ENCODE measurements at places on chromosomes 12 and 14.

- no peak for DNase-seq
Observed at GRCh38 chr14:68512088-68512487, 280.8 kb downstream of the ZFP36L1 start.

GRCh38 chr12:109459247-109459646, 17.9 kb downstream of the KCTD10 start:
- no peak for DNase-seq

DNA sequence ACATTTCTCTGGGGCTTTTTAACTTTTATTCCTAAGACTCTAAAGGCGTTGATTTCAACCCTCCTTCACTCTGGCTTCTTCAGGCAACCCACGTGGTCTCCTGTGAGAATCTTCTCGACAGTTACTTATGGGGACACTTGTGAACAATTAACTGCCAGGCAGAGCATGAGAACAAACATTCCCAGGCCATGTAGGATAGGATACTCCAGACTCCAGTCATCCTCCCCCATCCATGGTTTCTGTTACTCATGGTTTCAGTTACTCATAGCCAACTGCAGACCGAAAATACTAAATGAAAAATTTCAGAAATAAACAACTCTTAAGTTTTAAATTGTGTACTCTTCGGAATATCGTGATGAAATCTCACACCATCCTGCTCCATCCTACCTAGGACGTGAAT, 19.5 kb downstream of the GPR68 start:
- no peak for DNase-seq

DNA sequence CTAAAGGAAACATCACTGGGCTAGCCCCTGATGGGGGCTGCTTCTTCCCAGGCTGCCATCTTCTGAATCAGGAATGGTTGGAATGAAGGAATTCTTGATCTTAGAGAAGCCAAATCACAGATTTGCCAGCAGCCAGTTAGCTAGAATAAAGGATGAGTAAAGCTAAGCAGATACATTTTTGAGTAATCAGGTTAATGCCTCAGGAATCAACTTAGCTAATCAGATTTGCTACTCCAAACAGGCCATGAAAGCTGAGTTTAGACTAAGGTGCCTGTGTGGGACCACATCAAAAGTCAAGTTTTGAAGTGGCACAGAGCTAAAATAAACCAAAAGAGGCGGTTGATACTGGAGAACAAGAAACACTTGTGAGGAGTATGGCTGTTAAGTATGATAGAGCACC, 28.8 kb upstream of the LMO3 start:
- DNase-seq: no peak

DNA sequence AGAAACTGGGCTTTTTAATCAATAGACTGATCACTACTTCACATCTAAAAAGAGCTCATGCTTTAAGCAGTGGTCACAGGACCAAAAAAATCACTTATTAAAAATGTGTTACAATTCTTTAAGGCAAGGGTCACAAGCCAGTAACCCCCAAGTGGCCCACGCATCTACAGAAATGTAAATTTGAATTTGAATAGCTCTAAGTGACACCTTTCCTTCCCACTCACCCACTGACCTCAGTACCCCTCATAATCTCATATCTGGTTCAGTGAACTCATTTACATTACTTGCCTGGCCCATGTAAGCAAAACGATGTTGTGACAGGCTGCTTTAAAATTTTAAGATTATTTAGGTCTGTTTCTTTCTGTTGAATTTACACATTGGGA, 27.4 kb downstream of the NELL2 start:
- DNase-seq: no peak

- no peak for DNase-seq
Observed at GRCh38 chr14:34604995-34605394, 25.0 kb downstream of the SNX6 start.

DNA sequence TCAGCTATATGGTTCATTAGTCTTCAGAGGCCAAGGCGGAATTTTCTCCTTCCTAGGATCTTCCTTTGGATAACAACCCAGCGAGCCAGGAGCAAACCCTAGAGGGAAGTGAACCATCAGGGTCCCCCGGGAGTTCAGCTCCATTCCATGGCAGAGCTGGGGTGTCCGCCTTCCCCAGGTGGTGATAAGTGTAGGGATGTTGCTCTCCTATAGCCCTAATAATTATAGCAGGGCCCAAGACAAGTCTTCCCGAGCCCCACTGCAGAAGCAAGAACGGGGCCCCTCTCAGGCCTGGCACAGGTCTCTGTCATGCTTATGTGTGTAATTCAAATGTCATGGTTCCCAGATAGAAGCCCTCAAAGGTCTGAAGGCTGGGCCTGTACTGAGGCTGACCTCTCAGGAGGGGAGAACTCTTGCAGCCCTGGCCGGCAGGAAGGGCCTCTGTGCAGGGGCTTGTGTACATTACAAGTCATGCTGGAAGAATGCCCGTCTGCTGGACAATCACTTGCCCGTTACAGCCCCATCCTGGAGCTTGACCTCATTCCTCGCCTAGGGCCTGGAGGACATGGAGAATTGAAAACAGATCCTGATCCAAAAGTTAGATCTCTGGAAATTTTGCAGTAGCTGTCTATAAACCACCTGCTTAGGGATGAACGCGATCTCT, 17.3 kb downstream of the LRTM2 start:
- DNase-seq: no peak

DNA sequence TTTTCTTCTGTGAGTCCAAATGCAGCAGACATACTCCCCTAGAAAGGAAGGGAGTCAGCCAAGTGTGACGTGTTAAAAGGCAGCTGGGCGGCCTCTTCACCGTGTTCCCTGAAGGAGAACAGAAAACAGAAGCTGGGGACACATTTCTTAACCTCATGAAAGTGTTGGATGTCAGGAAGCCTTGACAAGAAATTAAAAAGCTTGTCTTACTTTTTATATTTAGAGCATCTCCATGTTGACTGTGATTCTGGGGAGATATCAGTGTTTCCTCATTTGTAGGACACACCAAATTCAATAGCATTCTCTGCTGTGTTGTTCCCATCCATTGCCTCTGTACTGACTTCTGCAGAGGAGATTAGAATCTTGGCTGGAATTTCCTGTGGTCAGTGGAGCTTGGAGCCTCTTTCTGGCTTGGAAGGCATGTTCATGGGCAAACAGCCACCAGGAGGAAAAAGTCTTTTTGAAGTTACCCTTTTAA, 93.7 kb downstream of the RMST start:
- no peak for DNase-seq

GRCh38 chr12:8108808-8109398, 14.5 kb upstream of the CLEC4A start:
- peak; percentile 61 for DNase-seq

- DNase-seq: no peak
Observed at GRCh38 chr14:95150910-95151309, 6.4 kb downstream of the DICER1 start.

DNA sequence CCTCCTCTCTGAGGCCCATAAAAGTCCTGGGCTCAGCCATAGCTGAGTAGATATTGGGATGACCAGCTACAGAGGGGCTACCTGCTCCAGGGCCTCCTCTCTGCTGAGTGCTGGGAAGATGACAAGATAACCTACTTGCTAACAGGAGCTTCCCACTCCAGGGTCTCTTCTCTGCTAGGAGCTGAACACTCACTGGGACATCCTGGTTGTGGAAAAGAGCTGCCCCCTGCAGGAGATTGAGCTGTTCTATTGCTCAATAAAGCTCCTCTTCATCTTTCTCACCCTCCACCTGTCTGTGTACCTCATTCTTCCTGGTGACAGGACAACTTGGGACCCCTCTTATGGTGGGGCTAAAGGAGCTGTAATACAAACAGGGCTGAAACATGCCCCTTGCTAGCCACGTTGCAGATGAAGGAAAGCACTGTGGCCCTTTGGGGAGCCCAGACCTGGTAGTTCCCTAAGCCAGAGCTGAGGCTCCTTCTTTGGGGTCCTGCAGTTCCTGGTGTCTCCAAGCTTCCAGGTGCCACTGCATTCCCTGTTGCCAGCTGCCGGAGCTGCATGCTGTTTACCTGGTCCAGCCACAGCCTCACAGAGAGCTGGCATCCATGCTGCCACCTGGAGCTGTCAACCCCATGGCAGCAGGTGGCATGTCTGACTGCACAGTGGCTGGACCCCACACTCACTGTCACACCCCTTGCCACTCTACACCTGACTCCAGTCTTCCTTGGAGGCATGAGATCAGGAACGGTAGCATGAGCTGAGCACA, 598.5 kb upstream of the LMO3 start:
- DNase-seq: no peak

GRCh38 chr14:93862265-93862664, 64.9 kb upstream of the FAM181A start:
- DNase-seq: no peak

DNA sequence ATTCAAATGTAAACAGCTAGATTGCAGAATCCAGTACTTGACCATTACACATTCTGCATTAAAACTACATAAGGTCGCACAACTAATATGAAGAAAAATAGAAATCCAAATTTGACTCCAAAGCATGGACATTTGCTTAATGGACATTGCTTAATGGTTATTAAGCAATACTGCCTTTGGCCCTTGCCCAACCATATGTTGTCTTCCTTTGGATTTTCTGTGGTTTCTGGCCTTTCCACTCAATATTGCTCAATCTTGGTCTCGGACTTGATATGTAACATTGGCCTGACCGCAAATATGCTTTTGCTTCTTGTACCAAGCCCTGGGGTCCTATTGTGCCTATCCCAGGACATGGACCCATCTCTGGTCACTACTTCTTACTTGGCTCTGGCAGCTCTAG, 67.2 kb downstream of the PTPRR start:
- DNase-seq: no peak

DNA sequence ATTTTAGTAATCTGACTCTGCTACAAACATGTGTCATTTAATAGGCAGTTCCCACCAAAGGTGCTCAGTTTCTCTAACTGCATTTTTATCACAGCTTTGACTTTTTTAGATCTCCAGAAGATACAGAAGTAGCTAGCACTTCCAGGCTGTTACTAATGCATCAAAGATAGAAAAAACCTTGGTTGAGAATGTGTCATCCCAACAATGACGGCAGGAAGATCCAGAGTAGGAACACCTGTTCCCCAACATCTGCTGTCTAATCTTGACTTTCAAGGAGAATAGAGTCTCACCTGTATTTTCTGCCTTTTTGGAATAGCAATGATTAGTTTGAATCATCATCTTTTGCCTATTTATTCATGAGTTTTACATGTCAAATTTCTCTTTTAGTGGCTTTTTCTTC, 45.0 kb downstream of the ARMH4 start:
- no peak for DNase-seq

DNA sequence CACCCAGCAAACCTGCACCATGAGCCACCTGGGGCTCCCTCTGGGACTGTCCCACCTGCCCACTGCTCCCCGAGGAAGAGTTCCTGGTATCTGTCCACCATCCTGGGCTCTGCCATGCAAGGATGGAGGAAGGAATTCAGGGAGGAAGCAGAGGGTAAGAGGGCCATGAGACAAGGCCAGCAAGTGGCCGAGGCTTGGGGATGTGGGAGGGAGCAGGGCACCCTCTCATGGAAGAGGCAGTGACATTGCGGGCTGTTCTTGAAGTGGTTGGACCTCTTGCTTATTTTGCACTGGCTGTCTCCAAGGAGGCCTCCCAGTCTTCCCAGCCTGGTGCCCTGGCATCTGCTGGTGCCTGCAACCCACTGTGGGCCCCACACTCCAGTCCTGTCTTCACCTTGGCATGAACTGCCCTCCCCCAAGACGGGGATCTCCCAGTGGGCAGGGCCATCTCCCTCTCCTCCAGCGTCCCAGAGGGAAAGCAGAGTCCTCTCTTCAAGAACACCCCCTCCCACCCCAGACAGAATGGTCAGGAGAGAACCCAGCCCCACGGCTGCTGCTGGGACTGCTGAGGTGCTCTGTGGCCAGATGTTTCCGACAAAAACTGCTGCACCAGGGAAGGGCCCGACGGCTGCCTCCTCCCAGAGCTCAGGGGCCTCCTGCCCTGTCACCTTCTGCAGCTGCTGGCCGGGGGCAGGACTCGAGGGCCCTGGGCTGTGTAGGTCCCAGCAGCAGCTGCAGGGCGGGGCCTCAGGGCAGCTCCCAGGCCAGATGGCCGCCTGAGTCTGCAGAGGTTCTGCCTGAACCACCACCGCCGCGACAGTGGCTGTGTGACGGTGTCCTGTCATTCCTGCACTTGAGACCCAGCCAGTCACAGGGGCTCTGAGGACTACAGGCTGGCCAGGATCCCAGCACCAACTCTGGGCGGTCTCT, 1.8 kb upstream of the AKT1 start:
- DNase-seq: no peak

- no peak for DNase-seq
Observed at GRCh38 chr12:95201056-95201670, 16.1 kb downstream of the FGD6 start.
